ENCODE measurements at places on chromosomes 7 and 10.

DNA sequence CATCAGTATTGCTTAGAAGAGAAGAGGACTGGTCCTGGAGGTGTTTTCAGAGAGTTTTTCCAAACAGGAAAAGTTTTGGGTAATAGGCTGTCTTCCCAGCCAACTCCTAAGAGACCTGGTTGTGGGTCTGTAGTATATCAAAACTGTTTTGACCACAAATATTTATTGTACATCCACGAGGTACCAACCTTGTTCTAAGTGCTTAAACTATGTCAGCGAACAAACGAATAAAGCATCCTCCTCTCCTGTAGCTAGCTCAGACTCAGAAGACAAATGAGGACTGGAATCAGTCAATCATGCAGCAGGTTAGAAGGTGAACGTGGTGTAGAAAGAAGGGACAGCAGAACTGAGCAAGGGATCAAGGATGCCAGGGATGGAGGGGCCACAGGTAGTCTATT lies 61.6 kb upstream of the MKI67 start:
- DNase-seq = no peak

DNA sequence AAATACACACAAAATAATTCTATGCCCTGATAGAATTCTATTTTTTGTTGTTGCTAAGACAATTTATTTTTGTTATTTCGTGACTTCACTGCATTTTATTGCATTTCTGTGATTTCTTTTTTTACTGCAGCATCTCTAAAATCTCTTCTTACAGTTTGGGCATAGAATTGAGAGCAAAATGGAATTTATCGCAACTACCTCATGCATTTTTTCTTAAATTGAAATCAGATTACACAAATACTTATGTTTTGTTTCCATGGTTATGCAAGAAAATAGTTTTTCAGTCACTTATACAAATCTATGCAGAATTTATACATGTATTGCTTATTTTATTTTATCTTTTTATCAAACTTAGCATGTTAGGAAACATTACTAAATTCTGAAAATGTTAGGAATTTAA lies 781.8 kb upstream of the LRRTM3 start:
- DNase-seq = no peak

DNA sequence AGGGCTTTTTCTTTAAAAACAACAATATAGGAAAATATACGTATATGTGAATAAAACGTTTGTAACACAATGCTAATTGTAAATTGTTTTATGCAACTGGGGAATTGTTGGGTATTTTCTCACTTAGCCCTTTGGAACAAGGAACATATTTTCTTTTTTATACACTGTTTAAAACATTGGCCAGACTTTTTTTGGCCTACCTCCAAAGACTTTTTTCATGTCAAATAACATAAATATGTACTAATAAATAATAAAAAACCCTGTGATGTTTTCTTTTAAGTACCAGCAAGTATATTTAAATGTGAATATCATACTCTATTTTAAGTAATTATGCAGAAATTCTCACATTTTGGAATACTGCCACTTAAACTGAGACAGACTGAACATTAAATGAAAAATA lies 15.7 kb downstream of the TMEM106B start:
- no peak for DNase-seq

DNA sequence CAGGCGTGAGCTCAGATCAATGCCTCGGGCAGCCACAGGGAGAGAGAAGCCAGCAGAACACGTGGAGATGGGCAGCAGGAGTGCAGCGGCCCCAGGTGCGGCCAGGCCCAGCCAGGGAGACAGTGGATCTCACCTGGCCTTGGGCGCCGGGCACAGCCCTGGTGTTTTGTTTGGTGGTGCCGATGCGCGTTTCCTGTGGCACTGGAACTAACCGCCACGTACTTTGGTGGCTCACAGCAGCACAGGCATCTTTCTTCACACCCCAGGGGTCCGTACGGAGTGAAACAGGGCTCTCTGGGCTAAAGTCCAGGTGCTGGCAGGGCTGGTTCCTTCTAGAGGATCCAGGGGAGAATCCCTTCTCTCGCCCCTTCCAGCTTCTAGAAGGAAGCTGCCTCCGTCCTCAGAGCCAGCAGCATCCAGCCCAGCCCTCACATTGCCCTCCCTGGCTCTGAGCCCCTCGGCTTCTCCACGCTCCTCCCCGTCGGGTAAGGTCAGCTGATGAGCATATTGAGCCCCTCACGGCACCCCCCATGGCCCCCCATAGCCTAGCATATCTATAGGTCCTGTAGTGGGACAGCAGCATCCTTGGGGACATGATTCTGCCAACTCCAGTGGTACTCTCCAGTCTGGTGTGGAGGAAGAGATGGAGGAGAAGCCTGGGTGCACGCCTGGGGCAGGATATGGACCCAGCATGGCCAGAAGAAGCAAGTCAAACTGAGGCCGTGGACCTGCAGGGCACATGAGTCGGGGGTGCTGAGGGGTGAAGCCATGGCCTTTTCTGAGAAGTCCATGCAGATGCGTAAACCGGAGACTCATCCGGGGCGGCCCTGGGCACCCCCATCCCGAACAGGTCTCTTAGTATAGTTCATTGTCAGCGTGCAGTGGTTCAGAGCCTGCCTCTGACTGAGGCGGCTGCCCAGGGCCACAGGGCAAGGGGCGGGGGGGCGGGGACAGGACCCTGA lies 43.4 kb upstream of the PPP2R2D start:
- no peak for DNase-seq

DNA sequence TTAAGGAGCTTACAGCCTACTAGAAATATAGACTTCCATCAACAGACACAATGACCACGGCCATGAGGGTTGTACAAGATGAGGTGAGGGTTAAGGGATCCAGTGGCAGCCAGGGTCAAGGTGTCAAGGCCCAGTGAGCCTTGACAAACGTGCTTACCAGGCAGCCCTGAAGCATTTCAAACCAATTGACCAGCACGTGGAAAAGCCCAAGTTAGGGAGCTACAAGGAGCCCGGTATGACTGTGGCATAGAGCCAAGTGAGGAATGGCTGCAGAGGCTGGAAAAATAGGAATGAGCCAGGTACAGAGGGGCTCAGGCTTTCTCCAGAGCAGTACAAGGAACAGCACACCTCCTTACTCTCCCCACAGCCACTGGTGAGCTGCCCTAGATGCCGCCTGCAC lies 12.7 kb downstream of the AFAP1L2 start:
- no peak for DNase-seq

DNA sequence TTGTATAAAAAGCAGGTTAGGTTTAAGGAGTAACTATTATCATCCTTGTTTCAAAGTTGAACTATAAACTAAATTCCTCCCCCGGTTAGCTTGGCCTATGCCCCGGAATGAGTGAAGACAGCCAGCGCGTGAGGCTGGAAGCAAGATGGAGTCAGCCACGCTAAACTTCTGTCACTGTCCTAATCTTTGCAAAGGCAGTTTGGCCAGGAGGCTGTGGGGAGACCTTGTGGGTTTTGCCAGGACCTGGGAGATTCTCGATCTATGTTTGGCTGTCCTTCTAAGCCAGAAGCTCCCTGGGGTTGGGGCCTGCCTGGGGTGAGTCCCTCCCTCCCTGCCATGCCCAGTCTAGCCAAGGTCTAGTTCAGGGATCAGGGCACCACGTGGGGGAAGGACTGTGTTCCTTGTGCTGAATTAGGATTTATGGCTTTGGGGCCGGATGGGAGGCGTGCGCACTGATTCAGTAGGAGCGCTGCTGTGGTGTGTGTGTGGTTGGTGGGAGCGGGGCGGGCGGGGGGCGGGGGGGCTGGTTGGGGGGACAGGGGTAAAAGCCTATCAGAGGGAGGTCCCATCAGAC lies 871 bp upstream of the GTF2IRD1 start:
- DNase-seq = peak; percentile 33

GRCh38 chr10:131618587-131619267 lies 282.1 kb upstream of the PPP2R2D start:
- DNase-seq = no peak

DNA sequence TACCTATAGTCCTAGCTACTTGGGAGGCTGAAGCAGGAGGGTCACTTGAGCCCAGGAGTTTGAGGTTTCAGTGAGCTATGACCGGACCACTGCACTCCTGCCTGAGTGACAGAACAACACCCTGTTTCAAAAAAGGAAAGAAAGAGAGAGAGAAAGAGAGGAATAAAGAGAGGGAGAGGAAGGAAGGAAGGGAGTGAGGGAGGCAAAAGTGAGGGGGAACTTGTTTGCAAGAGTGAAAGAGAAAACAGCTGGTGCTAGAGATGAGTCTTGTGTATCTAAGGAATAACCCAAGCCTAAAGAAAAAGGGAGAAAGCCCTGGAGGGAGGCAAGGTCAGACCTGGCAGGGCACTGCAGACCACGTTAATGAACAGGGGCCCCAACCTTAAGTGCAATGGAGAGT lies 4.8 kb upstream of the NT5C2 start:
- no peak for DNase-seq

- no peak for DNase-seq
These were observed 485.5 kb downstream of the LRMDA start for GRCh38 chr10:75916906-75917305.

GRCh38 chr7:21134631-21135030 lies 293.3 kb upstream of the SP4 start:
- no peak for DNase-seq

DNA sequence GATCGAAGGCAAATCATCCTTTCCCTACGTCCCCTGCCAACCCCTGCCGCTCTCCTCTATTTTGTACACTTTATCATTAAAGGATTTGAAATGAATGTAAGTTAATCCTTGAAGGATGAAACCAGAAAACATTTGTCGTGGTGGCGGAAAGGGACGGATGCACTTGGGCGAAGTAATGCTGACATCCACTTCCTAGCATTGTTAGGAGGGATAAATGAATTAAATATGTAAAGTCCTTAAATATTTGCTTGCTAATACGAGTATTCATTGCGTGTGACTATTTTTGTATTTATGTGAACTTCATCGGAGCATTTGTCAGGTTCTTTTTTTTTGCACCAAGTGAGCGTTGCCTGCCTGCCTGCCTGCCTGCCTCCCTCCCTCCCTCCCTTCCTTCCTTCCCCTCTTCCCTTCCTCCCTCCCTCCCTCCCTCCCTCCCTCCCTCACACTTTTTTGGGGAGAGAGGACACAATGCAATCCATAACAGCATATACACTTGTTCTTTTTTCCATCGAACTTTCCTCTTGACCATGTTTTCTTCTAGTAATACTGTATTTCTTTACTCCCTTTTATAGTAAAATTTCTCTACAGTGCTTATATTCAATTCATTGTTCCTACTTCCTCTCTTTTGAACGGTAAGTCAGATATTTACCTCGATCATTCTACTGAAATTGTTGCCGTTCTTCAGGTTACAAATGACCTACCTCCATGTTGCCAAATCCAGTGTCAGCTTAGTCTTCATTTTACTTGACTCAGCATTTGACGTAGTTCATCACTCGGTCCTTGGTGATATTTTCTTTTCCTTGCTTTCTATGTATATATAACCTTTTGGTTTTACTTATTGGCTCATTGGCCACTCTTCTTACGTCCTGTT lies 831 bp downstream of the CCDC7 start:
- DNase-seq = no peak

- DNase-seq = peak; percentile 41
These were observed 53.0 kb downstream of the CROT start for GRCh38 chr7:87398446-87398845.

DNA sequence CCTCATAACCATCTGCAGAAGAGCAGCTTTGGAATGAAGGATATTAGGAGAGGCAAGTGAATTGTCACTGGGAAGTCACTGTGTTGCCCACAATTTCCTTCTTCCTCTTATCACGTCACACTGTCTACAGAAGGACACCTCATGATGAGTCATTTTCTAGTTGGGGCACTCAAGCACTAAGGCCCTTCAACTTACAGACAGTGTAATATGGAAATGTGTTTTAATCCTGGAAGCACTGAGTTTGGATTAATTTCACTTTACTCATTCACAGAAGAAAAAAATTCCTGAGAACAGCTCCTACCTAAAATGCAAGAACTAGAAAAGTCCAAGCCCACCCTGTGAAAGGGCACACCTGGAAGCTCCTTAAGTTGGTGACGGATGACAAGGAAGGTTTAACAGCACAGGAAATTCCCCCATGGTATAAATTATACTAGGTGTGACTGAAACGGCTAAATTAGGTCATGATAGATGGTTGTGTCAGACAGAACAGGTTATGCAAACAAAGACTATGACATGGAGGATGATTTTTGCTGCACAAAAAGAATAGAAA lies 56.6 kb downstream of the PARD3 start:
- peak; percentile 92 for DNase-seq

- DNase-seq = no peak
These were observed 226.2 kb upstream of the DGKB start for GRCh38 chr7:15128716-15129115.

- no peak for DNase-seq
These were observed 67.9 kb upstream of the HECW1 start for GRCh38 chr7:43044511-43044910.

- no peak for DNase-seq
These were observed 107.6 kb downstream of the SGMS1 start for GRCh38 chr10:50516171-50516570.

- no peak for DNase-seq
These were observed 15.1 kb downstream of the CAMK2B start for GRCh38 chr7:44310221-44310848.

- DNase-seq = peak; percentile 87
These were observed 10.3 kb upstream of the KCNK18 start for GRCh38 chr10:117186832-117187615.

GRCh38 chr10:13206546-13207443 lies 27.4 kb downstream of the UCMA start:
- no peak for DNase-seq

DNA sequence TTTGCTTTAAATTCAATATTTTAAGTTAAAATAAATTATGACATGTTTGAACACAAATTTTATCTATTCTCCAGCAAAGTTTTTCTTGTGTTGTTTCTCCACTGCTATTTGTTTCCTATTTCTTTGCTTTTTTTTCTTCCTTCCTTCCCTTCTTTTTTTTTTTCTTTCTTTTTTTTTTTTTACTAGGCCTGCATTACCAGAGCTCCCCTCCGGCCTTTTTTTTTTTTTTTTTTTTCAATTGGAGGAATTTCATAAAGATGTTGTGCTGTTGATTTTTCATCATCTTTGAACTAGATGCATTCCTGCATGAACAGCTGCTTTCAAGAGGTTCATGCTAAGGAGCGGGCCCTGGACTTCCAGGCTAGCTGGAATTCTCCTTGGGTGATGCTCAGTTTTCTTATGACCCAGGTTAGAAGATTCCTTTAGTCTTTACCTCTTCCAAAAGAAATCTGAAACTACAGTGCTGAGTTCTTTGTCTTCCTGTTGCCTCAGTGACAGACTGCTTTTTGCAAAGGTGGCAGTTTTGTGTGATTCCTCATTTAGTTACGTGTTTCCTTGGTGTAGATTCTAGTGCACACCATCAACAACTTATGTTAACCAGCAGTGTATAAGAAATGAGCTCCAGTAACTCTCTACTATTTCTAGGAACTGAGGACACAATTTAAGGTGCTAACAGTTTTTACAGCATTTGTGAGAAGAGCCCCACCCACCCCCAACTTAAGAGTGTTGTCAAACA lies 4.8 kb upstream of the CAMK1D start:
- no peak for DNase-seq

DNA sequence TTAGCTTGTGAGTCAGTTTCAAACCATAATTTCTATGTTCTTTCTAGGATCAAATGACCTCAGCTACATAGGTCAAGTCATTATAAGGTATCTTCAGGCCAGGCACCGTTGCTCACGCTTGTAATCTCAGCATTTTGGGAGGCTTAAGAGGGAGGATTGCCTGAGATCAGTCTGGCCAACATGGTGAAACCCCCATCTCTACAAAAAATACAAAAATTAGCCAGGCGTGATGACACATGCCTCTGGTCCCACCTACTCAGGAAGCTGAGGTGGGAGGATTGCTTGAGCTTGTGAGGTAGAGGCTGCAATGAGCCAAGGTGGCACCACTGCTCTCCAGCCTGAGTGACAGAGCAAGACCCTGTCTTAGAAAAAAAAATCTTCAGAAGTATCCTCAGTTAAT lies 362.3 kb downstream of the GATA3 start:
- no peak for DNase-seq

- DNase-seq = no peak
These were observed 94.0 kb downstream of the NPSR1 start for GRCh38 chr7:34751725-34752643.

All from mammary epithelial cell (primary cell).